Nephron progenitor cell (in vitro differentiated cells): ENCODE measurements at places on chromosomes 5 and 9.

DNA sequence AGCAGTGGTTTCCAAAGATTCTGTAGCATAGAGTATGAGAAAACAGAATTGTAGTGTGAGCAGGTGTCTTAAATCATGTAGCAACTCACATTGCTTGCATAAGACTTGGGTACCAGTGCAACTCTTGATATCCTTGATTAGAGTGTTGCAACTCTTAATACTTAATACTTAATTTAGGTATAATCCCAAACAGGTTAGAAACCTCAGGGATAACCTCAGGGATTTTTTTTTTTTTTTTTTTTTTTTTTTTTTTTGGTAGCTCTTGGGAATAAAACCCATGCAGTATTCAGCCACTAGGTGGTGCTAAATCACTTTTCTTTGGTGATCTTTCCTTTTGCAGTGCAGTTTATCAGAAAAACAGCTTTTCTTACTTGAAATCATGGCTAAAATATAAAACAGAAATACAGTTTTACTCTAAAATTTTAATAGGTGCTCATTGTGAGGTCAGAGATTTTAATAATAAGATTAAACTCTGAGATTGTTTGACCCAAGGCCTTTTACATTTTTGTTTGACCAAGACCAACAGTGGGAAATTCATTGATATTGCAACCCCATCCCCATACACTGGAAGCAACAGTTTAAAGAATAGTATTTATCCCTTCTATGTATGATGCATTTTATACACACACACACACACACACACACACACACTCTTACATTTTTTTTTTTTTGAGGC, 55.3 kb downstream of the ERAP1 start:
- DNase-seq = peak; percentile 46

DNA sequence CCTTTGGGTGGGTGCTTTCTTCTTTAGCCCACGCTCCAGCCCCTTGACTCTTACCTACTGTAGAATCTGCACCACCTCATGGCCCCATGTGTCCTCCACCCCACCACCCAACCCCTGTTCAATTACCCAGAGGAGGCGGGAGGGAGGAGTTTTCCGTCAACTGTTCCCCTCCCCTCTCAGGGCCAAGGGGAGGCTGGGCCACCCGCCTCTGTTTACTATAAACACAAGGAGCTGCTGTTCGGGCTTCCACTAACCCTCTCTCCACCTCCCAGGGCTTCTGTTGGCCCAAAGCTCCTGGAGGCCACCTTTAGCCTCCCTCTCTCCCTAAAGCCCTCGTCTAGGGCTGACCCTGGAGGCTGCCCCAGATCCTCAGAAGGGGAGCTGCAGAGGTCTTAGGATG, 59.2 kb downstream of the FOXI1 start:
- DNase-seq = no peak

DNA sequence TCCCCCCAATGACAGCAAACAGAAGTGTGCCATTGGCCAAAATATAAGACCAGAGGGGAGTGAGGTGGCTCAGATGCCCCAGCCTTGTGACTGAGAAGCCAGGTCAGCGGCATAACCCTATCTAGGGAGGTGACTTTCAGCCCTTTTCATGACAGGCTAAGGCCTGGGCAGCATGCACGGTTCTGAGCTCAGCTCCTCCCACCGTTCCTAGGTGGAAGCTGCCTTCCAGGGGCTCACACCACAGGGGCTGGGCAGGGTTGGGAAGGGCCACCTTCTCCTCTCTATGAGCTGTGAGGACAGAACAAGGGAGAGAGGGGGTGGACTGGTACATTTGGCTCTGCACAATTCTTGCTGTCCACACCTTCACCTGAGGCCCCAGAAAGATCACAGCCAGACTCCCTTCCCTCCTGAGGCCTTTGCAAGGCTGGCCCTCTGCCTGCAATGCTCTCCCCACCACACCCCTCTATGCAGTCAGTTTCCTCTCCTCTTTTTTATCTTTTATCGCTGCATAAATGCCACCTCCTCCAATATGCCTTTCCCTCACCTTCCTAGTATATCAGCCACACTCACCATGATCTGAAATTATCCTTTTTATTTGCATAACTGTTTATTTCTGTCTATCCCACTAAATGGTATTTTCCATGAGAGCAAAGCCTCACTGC, 5.1 kb upstream of the EGR1 start:
- DNase-seq = no peak

GRCh38 chr5:10533226-10533625, 30.6 kb upstream of the ANKRD33B start:
- peak; percentile 69 for DNase-seq

DNA sequence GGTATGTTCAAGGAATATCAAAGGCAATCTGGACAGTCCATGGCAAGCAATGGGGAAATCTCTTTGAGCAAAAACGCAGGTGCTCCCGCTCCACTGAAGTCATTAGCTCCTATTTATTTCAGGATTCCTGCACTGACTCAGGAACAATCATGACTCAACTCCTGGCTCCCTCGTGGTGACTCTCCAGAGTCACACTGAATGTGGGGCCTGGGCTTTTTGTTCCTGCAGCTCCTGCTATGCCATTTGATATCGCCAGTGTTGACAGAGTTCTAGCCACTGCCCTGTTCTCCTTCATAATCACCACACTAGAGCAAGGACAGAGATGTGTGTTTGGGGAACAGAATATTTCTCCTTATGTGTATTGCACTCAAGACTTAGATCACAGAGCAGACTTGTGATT, 187.2 kb upstream of the ZNF462 start:
- no peak for DNase-seq

DNA sequence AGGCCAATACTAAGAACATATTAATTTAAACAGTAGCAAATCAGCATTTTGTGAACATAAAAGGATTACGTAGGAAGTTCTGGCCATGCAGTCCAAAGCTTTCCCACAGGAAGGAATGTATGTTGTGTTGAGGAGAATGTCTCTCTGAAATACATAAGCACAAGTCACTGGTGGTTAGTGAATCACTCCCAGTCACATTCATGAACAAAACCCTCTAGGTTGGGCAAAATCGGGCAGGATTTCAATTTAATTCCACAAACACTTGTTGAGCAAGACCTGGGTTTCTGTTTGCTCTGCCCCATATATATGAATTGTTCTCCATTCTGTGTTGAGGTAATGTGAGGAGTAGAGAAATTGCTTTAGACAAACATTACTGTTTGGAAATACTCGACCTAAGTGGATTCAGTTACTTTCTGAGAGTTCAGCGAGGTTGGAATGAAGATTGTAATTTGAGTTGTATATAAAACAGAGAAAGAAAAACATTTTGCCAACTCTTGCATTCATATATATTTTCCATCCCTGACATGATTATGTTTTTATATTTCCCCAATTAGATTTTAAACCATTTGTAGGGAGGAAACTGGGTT, 127.6 kb upstream of the RPS23 start:
- no peak for DNase-seq

DNA sequence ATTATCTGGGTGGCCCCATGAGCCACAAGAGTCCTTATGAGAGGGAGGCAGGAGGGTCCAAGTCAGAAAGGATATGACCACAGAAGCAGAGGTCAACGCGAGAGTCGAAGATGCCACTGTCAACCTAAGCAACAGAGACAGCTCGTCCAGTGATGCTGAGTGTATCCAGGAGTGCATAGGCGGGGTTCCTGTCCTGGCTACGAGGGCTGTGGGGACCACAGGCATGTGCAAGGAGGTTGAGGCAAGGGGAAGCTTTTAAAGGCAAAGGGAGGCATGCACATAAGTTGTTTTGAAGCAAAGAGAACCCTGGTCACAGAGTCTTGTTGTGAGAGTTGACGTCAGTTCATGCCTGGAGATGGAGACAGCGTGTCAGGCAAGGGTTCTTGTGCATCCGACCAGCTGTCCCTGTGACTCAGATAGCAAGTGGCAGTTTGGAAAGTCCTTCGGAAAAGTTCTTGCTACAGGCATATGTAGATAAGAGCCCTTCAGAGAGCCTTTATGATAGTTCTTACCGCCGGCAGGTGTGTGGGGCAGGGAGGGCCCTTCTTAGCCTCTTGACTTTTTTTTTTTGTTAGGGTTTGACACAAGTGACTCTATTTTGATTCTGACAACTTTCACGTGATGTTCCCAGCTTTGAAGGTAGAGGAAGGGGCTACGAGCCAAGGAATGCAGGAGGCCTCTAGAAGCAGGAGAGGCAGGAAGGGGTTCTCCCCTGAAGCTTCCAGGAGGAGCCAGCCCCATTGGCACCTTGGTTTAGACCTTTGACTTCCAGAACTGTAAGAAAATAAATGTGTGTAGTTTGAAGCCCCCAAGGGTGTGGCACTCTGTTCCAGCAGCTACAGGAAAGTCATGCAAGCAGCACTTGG, 66.0 kb upstream of the FCN1 start:
- DNase-seq = no peak

DNA sequence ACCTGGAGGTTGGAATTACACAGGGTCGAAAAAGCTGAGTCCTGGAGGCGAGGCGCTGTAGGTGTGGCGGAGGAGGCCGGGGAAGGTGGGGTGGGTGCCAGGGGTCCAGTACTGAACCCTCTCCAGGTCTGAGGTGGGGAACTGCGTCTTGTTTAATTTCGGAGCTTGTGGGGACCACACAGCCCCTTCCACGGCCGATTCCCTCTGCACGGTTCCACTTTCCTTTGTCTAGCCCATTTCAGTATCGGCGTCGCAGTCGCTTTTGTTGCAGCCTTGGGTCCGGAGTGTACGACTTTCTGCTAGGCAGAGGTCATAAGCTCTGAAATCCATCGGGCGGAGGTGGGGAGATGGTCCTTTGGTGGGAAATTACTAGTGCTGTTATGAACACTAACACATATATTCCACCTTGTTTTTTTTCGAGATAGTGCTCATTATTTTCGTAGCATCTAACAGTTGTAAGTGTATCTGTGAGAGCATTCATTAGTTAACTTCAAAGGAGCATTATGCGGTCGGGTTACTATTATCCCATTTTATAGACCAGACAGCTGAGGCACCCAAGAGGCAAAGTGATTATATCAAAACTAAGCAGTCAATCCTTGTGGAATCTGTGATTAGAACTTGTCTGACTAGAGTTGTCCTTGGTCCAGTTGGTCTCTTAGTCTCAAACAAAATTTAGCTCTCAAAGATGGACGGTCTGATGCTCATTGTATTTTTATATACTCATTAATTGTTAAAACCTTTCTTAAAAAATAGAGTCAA, 737 bp downstream of the RNF180 start:
- DNase-seq = no peak

DNA sequence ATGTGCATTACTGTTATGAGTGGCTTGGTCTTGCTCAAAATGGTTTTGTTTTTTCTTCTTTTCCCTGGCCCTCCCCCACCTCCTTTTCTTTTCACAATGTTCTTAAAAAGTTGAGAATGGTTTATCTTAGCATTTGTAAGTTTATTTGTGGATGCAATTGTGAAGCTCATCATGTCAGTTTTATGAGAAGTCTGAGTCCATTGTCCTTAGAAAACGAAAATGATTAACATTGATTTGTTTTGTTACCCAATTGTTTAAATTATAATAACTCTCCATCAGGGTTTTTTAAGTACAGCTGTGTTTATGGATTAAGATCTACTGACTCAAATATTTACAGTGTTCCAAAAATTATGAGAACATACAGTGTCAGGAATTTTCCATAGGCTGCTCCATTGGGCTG, 511.3 kb upstream of the PAPPA start:
- no peak for DNase-seq
